ENCODE measurements at places on chromosomes 3 and 15. TPM values are rescaled to one million over a fixed set of nuclear protein-coding genes. Genes with fewer than 3 reads are reported as not detected.
A peak's percentile ranks its signal among the peaks of the same experiment; 100 is the strongest.

Gene NDN
- 0.29 TPM for total RNA-seq

Gene CHST2
- 95.4 TPM for total RNA-seq

Gene NBEAL2
- total RNA-seq: 453 TPM

Gene CEMIP
- total RNA-seq: 0.82 TPM

Gene FSD2
- total RNA-seq: not detected

Gene CPLX3
- 0.16 TPM for total RNA-seq

Gene P2RY1
- total RNA-seq: 2.0 TPM

Gene GRAMD1C
- total RNA-seq: 3.9 TPM

Gene SCN11A
- 0.08 TPM for total RNA-seq

Gene KCNMB2
- not detected for total RNA-seq

Gene IMPG2
- 0.52 TPM for total RNA-seq

GRCh38 chr3:68973639-68974038, 39.8 kb downstream of the EOGT start:
- no peak for DNase-seq

DNA sequence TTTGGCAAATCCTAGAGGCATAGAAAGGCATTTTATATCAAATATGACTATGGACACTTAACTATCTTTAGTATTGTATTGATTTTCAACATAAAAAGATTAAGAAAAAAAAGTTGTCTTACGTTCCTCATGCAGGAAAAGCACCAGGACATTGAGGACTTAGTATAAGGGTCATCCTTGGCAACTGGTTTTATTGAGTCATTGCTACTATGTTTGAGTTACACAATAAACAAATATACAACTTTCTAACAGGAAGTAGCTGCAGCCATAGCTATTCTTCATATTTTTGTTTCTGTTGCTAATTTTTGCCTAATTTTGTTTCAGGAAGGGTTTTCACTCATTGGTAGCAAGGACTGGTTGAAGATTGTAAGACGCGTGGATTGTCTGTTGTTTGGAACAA, 93.0 kb downstream of the NPTN start:
- no peak for DNase-seq

- DNase-seq: no peak
These were observed 83.5 kb downstream of the SV2B start for GRCh38 chr15:91183596-91183995.

DNA sequence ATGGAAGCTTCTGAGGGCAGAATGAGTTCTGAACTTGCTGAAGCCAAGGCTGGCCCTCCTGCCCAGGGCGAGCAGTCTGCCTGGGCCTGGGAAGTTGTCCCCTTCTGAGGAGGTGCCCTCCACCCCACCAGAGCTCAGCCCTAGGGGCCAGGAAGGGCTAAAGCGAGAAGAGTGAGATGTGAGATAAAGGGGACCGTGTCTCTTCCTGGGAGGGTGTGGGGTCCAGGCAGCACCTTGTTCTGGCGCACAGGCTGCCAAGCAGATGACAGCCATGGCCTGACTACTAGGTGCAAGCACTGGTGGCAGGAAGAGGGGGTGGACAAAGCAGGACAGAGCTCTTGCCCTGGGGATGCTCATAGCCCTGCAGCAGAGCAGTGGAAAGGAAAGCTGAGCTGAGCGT, 3.7 kb downstream of the PAK6 start:
- no peak for DNase-seq

DNA sequence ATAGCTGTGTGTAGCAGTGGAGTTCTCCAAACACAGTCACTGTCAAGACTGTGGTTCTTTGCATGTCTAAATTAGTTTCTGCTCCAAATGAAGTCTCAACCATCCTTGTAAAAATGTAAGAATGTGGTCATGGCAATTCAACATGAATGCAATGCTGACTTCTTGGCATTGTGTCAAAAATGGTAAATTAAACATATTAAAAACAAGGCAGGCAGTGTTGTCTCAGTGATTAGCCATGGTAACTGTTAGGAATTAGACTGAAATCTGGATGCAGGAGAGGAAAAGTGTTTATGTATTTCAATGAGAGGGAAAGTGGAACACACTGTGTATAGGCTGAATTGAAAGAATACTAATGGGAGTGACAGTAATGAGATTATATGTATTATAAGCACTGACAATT, 597.2 kb downstream of the EDEM1 start:
- DNase-seq: no peak

DNA sequence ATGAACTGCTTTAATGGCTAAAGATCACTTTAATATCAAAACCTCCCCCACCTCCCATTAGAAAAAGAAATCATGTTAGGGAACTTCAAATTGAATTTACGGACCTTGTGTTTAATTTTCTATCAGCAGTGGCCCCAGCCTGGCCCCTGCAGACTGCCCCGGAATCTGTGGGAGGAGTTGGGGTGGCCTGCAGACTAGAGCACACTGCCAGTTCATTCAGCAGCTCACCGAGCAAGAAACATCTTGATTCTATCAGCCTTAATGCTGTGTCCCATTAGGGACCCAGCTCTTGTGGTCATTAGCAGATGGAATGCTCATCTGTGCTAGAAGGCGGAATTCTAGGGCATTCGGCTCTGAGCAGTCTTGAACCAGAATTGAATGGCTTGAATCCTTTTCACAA, 54.2 kb downstream of the FLNB start:
- DNase-seq: no peak

GRCh38 chr15:91624353-91624968, 229.0 kb upstream of the SLCO3A1 start:
- DNase-seq: no peak

- no peak for DNase-seq
These were observed 39.3 kb downstream of the GRK7 start for GRCh38 chr3:141802316-141803077.

- no peak for DNase-seq
These were observed 29.2 kb downstream of the SRPRB start for GRCh38 chr3:133834621-133835417.

DNA sequence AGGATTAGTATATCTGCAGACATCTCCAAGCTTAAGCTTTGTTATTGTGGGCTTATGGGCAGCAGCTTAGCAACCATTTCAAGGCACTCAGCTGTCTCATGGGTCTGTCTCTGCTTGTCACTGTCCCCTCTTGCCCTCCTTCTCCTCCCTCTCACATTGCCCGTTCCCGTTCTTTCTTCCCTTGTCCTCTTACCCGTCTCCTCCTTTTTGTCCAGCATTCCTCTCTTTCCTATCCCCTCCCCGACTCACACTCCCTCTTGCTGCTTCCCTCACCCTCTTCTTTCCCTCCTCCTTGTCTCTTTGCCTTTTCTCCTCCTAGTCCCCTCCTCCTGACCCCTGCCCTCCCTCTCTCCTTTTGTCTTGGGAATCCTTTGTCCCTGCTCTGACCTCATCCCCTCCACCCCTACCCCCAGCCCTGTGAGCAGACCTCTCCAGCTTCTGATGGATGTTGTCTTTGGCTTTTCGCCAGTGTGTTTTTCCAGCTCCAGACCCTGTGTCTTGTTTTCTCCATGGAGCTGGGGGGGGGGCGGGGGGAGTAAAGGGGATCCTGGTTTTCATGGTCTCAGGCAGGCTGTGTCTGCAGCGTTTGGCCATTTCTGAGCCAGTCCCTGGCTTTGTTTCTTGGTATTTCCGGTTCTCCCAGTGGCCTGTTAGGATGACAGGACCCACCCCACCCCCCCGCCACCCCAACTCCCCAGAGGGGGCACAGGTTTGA, 47.9 kb upstream of the TRAK1 start:
- DNase-seq: no peak

DNA sequence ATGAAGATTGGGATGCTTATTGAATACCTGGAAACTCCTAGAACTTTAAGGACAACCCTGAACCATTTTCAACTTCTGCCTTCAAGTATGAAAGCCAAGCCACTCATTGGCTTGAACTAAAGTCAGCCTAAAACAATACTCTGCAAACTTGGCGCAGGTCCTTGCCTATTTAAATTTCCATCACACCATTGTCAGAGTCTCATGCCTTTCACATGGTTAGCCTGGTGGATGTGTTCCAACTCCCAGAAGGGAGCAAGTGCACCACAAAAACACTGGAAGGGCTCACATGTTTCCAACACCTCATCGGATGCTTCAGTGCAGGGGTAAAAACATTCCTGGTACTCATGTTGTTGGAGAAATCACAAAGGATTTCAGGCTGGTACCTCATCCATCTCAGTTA, 511.6 kb upstream of the MDFIC2 start:
- no peak for DNase-seq

- no peak for DNase-seq
These were observed 29.6 kb downstream of the GSK3B start for GRCh38 chr3:120064641-120065040.

DNA sequence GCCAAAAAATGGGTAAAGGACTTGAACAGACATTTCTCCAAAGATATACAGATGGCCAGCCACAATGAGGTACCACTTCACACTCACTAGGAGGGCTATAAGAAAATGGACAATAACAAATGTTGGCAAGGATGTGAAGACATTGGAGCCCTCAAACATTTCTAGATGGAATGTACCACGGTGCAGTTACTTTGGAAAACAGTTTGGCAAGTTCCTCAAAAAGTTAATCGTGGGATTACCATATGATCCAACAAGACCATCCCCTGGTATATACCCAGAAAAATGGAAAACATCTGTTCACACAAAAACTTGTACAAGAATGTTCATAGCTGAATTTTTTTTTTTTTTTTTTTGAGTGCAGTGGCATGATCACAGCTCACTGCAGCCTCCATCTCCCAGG, 15.9 kb upstream of the HRH1 start:
- no peak for DNase-seq

GRCh38 chr3:60886518-60886917, 364.7 kb downstream of the FHIT start:
- no peak for DNase-seq

DNA sequence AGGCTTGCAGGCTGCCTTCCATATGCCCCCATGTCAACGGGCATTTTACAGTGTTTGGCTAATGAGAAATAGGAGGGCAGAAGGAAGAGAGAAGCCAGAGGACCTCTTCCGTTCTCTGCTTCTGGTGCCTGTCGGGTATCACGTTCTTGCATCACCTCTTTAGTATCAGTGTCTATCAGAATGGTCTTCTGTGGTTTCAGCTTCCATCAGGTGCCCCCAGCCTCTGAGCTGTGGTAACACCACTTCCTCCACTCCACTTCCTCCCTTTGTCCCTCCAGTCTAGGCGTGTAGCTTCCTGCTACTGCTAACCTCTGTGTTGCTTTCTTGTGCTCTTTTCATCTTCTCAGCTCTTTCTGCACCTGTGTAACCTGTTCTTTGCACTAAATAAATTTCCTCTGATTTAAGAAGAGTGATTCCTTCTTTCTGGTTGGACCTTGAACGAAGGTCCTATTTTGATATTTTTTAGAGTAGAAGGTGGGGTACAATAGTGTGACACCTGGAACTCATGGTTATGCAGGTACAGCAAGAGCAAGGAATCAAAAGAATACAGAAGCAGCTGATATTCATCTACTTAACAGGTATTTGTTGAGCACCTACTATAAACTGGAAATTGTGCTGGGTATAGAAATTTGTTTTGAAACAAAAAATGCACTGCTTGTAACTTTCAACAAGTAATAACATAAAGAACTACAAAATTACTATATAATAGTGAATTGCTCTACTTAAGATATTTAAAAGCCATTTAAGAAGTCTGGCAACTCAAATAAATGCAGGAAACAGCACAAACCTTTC, 27.4 kb upstream of the FOXB1 start:
- peak; percentile 82 for DNase-seq

GRCh38 chr15:75720297-75720696, 7.6 kb upstream of the CSPG4 start:
- DNase-seq: no peak

GRCh38 chr3:154111365-154111935, 9.7 kb upstream of the ARHGEF26 start:
- DNase-seq: no peak

GRCh38 chr3:89859757-89860156, 752.3 kb downstream of the EPHA3 start:
- no peak for DNase-seq

GRCh38 chr3:33467786-33468185, 27.6 kb upstream of the UBP1 start:
- DNase-seq: no peak

GRCh38 chr3:194736277-194736895, 50.7 kb downstream of the FAM43A start:
- no peak for DNase-seq

DNA sequence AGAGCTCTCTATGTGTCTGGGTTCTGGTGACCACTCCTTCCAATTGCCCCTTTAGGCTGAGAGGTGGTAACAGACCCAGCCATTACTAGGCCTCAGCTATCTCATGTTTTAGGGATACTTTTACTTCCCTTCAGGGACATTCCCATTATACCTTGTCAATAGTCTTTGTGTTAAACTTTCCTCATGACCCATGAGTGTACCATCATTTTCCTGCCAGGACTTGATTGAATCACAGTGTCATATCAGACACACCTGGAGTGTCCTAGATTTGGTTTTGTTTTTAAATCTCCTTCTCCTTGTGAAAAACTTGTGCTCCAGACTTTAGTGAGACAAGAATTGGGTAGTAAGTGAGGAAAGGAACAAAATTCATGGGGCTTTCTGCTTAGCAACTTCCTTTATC, 136.6 kb downstream of the KCNAB1 start:
- DNase-seq: no peak

DNA sequence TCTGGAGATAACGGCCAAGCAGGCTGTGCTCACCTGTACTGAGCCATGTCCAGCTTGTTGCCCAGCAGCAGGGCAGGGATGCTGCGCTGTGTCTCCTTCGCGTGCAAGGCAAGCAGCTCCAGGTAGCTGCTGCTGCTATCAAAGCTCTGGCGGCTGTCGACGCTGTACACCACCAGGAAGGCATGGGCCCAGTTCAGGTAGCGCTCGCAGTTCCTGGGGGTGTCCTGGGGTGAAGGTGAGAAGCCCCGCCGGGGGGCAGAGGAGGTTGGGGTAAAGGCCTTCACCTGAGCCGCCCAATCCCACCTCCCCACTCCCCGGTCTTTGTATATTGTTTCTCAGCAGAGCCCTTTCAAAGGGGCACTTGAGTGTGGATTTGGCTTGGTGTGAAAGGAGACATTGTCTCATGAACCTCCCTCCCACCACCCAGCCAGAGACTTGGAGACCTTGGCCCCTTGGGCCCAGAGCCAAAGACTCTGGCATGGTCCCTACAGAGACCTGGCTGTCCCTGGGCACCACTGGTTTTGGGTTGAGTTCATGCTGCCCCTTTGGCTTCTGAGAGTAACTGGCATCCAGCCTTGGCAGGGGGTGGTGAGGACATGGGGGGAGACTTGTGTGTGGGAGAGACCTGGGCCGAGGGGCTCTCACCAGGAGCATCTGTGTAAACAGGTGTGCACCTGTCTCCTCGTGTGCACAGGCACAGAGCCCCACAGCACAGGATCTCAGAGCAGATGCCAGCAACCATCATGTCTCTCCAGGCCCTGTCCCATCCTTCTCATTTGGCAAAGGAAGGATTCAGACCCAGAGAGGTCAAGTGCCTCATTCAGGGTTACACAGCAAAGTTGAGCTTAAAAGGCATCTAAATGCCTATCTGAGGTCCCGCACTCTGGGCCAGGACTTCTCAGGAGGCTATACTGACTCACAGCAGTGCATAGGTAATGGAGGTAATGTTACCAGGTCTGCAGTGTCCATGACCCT, 9.1 kb downstream of the RASL12 start:
- DNase-seq: no peak

- DNase-seq: no peak
These were observed 2.1 kb upstream of the RAP2B start for GRCh38 chr3:153159771-153160397.

GRCh38 chr3:132709761-132710160, 12.4 kb downstream of the NPHP3 start:
- DNase-seq: no peak
